Omental fat pad (tissue), 4 donors: ENCODE measurements at places on chromosomes 1 and 21. TPM values are rescaled to one million over a fixed set of nuclear protein-coding genes. Genes with fewer than 3 reads are reported as not detected.

Gene PRELP
- 67.3 TPM for total RNA-seq

Gene PLA2G2F
- not detected for total RNA-seq

Gene GBP1
- total RNA-seq, result 58.5 TPM

Gene CXADR
- 0.63 TPM for total RNA-seq

DNA sequence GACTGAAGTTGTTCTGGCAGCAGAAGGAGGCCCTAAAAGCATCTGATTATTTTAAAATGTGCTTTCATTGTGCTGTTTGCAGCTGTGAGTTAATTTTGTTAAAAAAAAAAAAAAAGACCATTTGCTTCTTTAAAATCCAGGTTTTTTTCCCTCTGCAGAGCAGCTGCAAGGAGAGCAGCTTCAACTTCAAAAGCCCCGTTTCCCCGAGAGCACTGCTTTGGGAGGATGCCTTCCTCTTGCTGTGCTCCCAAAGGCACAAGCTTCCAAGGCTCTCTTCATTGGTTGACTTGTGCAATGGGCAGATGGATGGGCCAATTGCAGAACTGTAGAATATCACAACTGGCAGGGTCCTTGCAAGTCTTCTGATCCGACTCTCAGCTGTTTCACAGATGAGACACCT is 459.2 kb upstream of the PKN2 start:
- no peak for DNase-seq

- DNase-seq, result no peak
Observed at GRCh38 chr1:202131956-202132821, 9.5 kb downstream of the GPR37L1 start.

DNA sequence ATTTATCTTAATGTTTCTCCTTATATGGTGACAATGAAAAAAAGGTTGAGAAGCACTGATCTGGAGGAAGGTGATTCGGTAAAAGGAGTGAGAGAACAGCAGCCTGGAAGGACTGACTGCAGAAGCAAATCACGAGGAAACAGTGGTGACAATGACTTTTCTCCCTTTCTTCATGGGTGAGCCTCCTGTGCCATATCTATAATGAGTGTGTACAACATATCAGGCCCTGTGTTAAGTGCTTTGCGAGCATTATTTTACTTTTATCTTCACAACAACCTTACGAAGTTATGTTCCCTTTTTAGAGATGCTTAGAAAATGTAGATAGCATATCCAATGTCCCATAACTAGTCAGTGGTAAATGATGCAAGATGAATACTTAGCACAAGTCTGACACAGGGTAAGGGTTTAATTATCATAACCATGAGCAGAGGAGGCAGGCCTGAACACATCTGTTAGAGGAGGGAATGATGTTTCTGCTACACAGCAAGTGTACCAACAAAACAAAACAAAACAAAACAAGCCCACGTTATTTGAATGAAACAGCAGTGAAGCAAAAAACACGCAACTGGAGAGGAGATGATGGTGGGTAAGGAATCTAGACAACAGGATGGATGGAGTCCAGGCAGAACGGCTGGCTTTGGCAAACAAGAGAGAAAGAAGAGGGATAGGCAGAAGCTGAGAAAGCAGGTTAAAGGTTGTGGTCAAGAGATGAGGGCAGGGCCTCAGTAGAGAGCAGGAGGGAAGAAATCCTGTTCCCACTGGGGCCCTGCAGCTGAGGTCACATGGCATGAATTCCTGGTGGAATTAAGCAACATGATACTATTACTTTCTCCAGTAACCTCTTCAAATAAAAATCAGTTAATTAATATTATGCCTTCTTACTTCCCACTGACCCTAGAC is 29.6 kb downstream of the GNG12 start:
- DNase-seq, result no peak

- DNase-seq, result no peak
Observed at GRCh38 chr1:176206006-176206960, 803 bp downstream of the COP1 start.

DNA sequence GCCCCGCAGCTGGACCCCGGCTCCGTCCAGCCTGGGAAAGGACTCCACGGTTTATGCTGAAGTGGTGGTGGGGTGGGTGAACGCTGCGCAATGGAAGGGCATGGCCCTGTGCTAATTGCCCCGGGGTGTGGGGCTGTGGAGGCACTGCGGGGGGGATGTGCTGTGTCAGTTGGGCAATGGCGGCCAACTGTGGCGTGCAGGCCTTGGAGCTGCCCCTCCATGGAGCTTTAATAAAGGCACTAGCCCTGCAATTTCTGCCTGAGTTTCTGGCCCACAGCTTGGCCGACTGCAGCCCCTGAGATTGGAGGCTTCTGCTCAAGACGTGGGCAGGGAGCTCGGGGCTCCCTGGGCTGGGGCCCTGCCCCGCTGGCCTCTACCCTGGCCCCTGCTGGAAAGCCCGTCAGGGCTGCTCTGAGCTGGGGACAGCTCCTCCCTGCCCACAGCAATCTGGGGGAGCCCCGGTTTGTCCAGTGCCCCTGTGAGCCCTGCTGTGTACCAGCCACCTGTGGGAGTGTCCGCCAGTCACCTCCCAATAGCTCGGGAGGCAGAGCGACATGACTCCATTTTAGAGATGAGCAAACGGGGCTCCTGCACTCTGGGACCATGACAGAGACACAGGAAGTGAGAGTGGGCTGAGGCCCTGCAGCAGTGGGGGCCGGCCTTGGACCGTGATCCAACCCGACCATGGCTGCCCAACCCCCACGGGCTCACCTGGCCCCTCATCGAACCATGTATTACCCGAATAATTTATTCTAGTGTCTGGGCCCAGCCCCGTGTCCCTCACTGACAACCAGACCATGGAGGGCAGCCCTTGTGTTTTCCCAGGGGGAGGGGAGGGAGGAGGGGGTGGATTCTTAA is 8.7 kb upstream of the TNFRSF14 start:
- DNase-seq, result no peak

GRCh38 chr1:183390561-183390960 is 27.6 kb downstream of the NMNAT2 start:
- DNase-seq, result no peak

DNA sequence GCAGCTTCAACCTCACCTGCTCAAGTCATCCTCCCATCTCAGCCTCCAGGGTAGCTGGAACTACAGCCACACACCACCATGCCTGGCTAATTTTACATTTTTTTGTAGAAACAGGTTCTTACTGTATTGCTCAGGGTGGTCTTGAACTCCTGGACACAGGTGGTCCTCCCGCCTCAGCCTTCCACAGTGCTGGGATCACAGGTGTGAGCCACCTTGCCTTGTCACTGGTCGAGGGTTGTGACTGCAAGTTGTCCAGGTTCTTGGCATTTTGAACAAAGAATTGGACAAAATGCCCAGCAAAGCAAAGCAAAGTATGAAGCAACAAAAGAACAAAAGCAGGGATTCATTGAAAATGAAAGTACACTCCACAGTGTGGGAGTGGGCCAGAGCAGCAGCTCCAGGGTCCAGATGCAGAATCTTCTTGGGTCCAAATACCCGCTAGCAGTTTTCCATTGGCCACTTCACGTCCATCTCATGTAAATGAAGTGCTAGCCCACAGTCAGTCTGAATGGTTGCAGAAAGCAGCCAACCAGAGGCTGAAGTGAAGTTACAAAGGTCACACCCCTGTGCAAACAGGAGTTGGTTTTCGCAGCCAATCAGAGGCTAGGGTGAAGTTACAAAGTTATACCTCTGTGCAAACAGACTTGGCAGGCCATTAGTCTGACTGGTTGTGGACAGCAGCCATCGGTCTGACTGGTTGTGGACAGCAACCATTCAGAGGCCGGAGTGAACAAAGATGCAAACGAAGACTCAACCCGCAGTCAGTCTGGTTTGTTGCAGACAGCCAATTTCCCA is 109.5 kb upstream of the KIF26B start:
- no peak for DNase-seq

DNA sequence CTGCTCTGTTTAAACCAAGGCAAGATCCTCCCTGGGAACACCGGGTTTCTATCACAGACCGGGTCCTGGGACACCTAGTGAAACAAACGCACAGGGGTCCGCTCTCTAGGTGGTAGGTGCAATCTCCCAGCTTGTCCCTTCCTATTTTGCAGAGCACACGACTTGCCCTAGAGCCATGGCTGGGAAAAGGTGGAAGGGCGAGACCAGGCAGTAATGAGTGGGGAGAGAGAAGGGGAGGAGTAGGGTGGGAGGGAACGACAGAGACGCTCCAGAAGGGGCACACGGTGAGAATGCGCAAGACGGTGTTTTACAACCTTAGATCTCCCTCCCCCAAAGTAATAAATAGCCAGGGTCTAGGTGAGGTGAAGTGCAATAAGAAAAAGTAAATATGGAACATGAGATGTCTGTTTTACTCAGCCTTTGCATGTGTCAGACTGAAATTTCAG is 9.3 kb upstream of the ARHGAP29 start:
- DNase-seq, result no peak

- DNase-seq, result no peak
Observed at GRCh38 chr21:38314558-38314957, 57.8 kb downstream of the KCNJ15 start.

DNA sequence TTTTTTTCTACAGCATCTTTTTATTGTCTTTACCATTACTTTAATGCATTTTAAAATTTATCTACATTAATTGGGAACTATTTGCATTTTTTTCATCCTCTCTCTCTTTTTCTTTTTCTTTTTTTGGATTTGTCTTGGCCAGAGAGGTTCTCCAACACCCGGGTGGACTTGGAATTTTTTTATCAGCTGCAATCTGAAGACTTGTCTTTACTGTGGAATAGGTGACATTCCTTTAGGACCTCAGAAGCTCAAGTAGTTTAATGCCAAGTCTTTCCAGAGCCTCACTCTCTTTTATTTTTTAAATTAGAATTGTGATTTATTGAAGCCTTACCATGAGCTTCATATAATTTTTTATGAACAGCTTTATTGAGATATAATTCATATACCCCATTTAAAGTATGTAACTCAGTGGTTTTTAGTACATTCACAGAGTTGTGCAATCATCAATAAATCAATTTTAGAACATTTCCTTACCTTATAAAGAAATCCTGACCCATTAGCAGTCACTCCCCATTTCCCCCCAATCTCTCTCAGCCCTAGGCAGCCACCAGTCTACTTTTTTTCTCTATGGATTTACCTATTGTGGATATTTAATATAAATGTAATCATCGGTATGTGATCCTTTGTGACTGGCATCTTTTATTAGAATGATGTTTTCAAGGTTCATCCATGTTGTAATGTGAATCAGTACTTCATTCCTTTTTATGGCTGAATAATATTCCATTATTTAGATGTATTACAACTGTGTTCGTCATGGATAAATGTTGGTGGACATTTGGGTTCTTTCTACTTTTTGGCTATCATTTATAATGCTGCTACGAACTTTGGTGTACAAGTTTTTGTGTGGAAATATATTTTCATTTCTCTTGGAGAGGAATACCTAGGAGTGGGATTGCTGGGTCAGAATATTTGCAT is 6.2 kb downstream of the TUFT1 start:
- DNase-seq, result no peak

GRCh38 chr1:154218545-154218944 is 2.2 kb upstream of the UBAP2L start:
- no peak for DNase-seq

GRCh38 chr1:158652721-158653334 is 33.7 kb downstream of the SPTA1 start:
- no peak for DNase-seq

DNA sequence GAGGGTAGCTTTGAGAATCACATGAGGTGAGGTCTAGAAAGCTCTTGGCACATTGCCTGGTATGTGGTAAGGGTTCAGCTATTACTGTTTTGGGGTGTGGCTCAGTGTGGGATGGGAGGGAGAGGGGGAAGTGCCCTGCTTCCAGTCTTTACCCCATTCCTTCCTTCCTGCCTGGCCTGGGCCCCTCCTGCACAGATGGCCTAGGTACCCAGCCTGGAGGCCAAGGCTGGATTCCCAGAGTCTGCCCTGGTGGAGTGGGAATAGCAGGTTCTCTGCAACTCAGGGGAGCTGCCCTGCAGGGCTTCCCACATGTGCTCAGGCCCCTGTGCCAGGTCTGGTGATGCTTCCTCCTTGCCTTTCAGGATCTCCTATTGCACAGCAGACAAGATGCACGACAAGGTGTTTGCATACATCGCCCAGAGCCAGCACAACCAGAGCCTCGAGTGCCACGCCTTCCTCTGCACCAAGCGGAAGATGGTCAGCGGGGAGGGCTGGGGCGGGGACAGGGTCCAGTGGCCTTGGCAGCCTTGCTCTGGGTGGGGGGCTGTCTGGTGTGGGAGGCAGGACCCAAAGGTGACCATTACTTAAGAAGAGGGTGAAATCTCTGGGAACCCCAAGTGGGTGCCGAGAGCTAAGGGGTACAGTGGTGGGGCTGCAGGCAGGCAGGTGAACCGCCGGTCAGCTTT is 13.5 kb downstream of the LDLRAP1 start:
- no peak for DNase-seq
